Daoy (cell line): ENCODE measurements at places on chromosomes 1 and 21.

- DNase-seq, result no peak
These were observed 373 bp downstream of the MTF1 start for GRCh38 chr1:37858931-37859506.

- no peak for DNase-seq
These were observed 66.9 kb downstream of the DISC1 start for GRCh38 chr1:231693361-231694074.

GRCh38 chr1:6177681-6178380 is 2.3 kb downstream of the CHD5 start:
- no peak for DNase-seq

GRCh38 chr1:121417325-121417923 is 232.6 kb downstream of the SRGAP2C start:
- DNase-seq, result peak; percentile 29

DNA sequence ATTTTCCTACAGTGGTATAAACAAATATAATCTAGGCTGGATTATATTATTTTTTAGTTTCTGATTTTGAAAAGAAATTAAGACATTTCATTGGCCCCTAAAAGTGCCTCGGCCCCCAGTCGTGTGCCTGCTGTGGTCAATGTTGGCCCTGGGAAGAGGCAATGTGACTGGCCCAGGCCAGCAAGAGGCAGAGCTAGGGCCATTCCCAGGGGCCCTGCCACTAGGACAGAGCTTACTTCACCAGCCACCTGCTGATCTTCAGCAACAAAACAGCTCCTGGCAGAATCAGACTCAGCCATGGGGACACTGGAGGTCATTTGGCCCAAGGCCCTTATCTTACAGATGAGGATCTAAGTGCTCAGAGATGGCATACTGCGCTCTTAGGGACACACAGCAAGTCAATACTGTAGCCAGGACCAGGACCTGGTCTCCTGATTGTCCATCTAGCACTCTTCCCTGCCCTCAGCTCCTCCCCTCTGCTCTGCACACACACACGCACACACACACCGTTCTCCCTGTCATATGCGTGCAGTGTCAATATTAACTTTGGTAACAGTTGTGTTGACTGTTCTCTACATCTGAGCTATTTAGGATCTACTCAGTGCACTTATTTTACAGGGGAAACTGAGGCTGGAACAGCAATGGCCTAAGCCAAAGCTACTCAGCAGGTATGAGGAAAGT is 16.6 kb upstream of the KLHDC7A start:
- DNase-seq, result no peak

GRCh38 chr21:35079181-35079580 is 30.1 kb upstream of the RUNX1 start:
- DNase-seq, result no peak

DNA sequence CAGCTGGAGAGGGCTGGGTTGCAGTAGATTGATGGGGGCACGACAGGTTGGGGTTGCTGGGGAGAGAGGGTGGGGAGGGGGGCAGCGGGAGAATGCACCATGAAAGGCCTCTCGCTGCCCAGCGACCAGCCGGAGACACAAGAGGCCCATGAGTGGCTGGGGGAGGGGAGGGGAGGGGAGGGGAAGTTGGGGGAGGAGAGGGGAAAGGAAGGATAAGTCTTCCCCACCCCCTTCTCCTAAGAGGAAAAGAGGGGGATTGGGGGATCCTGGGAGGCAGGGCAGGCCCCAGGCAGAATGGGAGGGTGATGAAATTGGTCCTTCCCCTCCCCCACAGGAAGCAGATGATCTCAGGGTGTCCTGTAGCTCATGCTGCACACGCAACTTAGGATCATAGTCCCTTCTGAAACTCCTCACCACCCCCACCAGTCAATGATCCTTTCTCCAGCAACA is 45.7 kb downstream of the PAX7 start:
- DNase-seq, result no peak

GRCh38 chr1:186536273-186536890 is 75.5 kb upstream of the PDC start:
- DNase-seq, result no peak
